ENCODE measurements at places on chromosomes 2 and 18. TPM values are rescaled to one million over a fixed set of nuclear protein-coding genes. Genes with fewer than 3 reads are reported as not detected.

- DNase-seq, result no peak
Observed at GRCh38 chr2:3154146-3154545, 223.5 kb downstream of the EIPR1 start.

GRCh38 chr18:34957119-34957863 lies 83.9 kb upstream of the MAPRE2 start:
- peak; percentile 80 for DNase-seq

GRCh38 chr18:41343808-41344207 lies 611.2 kb upstream of the PIK3C3 start:
- DNase-seq, result no peak

- no peak for DNase-seq
Observed at GRCh38 chr2:235087832-235088495, 136.1 kb downstream of the SH3BP4 start.

The C2orf78 gene
- not detected for total RNA-seq
